CD4-positive, alpha-beta T cell treated with Interferon alpha-2 for 1 hour (primary cell): ENCODE measurements at places on chromosomes 7 and 10.

- no peak for DNase-seq
Observed at GRCh38 chr7:139153832-139154231, 44.3 kb upstream of the ZC3HAV1 start.

DNA sequence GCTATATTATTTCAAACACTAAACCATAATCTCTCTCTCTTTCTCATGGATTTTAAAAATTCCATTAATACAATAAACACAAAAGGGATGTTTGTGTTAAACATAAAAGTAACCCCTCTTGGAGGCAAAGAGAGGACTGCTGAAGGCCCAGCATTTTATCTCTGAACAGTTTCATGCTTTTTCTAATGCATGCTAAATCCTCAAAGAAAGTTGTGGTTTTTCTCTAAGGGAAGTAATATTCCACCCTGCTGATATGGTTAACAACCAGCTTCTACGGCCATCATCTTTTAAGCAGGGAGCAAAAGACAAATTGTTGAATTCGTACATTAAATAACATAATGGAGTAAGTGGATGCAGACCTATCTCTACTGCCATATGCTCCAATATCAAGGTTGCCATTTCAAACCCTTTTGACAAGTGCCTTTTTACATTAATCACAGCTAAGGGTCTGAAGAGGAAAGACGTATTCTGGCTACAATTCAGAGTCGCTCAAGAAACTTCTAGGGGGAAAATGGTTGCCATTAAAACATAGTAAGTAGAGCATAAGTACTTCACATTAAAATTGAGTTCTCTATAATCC, 103.1 kb downstream of the SLC25A13 start:
- no peak for DNase-seq

GRCh38 chr7:21160401-21160800, 267.5 kb upstream of the SP4 start:
- no peak for DNase-seq

GRCh38 chr7:71267734-71268469, 136.0 kb downstream of the GALNT17 start:
- DNase-seq = no peak

- no peak for DNase-seq
Observed at GRCh38 chr10:85635650-85636049, 730.9 kb downstream of the GRID1 start.

DNA sequence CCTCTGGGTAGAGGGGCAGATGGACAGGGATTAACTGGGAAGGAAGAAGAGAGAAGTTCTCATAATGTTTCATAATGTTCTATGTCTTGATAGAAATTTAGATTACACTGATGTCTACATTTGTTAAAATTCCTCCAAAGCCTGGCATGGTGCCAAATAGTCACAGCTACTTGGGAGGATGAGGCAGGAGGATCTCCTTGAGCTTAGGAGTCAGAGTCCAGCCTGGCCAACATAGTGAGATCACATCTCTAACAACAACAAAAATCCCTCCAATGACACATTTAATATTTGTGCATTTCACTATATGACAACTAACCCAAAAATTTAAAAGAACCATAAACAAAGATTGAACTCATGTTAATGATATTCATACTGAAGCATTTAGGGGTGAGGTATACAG, 33.0 kb upstream of the PPP1R3C start:
- no peak for DNase-seq

DNA sequence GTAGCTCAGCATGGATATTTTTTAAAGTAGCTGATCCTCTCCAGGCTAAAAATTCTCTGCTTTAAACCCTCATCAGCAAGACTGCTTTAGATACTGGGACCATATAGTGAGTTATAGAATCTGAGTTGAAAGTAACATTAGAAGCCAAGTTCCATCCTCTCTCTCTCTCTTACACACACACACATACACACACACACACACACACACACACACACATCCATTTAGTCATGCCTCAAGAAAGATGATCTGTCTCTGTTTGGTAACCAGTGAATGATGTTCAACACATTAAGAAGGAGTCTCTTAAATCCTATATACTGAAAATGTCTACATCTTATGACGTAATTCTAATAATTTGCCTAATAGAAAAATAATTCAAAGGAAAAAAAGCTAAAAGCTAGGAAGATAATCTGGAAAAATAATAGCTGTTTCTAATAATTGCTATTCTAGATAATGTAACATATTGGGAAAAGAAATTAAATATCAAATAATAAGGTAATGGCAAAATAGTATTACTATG, 16.9 kb upstream of the ATP6V0A4 start:
- DNase-seq = no peak

GRCh38 chr10:131452926-131453720, 141.6 kb upstream of the TCERG1L start:
- no peak for DNase-seq

- no peak for DNase-seq
Observed at GRCh38 chr7:104861729-104862390, 152.1 kb upstream of the KMT2E start.

GRCh38 chr7:79471283-79471682, 17.8 kb upstream of the MAGI2 start:
- no peak for DNase-seq

GRCh38 chr7:41956705-41957104, 253.8 kb upstream of the INHBA start:
- no peak for DNase-seq

DNA sequence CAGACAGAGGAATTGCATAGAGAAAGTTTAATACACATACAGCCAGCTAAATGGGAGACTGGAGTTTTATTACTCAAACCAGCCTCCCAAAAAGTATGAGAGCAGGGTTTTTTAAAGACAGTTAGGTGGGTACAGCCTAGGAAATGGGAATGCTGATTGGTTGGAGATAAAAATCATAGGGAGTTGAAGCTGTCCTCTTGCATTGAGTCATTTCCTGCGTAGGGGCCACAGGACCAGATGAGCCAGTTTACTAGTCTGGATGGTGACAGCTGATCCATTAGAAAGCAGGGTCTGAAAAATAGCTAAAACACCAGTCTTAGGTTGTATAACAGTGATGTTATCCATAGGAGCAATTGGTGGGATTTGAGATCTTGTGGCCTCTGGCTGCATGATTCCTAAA, 76.1 kb upstream of the POM121L12 start:
- DNase-seq = no peak

- DNase-seq = no peak
Observed at GRCh38 chr7:1716263-1717094, 46.4 kb downstream of the ELFN1 start.

DNA sequence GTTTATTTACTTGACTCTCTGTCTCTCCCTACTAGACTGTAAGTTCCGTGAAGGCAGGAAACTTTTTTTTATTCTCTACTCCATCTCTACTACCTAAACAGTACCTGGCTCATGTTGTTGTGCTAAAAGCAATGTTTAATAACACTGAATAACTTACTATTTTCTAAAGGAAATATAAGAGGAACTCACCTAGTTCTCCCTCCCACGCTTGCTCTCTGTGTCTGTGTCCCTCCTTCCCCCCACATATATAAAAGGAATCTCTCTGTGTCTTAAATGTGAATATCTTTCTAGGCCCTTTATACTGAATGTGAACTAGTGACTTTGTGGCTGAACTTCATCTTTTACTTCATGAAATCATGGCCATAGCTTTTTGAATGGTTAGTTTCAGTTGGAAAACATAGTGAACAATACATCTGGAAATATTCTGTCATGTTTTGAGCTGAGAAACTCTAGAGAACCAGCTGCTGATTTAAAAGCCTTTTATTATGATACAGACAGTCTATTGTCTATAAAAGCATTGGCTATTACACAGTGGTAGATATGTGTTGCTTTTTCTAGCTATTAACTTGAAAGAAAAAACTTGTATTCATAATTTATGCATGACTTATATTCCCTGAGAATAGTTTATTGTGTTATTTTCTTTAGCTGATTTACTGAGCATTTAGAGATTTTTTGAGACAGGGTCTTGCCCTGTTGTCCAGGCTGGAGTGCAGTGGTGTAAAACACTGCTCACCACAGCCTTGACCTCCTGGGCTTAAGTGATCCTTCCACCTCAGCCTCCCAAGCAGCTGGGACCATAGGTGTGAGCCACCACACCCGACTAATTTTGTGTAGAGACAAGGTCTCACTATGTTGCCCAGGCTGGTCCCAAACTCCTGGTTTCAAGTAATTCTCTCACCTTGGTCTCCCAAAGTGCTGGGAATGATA, 42.5 kb downstream of the VCL start:
- no peak for DNase-seq

DNA sequence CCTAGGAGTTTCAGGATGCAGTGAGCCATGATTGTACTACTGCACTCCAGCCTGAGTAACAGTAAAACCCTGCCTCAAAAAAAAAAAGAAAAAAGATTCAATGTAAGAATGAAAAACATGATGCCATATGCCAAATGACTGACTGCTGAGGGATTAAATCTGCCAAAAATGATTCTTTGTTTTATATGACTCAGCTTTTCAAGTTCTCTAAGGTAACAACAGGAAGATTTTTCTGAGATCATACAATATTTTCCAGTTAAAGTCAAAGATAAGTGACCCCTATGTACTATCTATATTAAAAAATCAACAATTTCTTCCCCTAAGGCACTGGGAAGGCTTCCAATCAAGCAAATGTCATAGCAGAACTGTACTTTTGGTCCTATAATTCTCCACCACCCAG, 271.2 kb upstream of the IMMP2L start:
- DNase-seq = no peak

DNA sequence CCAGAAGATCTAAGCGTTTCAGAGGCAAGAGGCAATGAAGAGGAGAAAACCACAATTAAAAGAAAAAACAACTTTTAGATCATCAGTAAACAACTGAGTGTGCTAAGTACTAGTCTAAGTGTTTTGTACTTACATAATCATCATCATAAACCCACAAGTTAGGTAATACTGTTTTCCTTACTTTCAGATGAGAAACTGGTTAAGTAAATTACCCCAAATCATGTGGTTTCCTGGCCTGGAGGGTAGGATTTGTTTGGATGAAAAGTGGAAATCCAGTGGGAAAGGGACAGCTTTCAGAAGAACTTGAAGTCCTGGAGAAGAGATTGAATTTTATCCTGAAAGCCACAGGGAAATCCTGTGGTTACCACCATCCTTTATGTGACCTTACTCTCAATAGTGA, 463.3 kb downstream of the LRMDA start:
- no peak for DNase-seq

DNA sequence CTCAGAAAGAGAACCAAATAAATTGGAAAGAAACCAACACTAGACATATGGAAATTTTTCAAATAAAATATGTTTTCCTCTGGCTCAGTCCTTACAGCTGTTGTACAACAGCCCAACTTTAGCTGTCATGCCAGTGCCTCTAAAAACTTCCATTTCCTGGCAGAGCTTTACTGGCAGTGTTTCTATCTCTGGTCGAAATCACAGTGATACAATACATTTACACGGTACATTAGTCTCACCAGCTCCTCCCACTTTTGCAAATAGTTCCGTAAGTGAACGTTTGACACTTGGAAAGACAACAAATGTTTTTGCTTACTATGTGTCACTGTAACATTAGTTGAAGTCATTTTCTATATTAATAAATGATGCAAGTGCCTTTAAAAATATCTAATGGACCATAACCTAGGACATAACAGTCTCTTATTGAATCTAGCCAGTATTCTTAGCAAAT, 29.8 kb downstream of the BCAP29 start:
- DNase-seq = no peak

- no peak for DNase-seq
Observed at GRCh38 chr7:116426428-116427156, 72.9 kb upstream of the CAV2 start.

DNA sequence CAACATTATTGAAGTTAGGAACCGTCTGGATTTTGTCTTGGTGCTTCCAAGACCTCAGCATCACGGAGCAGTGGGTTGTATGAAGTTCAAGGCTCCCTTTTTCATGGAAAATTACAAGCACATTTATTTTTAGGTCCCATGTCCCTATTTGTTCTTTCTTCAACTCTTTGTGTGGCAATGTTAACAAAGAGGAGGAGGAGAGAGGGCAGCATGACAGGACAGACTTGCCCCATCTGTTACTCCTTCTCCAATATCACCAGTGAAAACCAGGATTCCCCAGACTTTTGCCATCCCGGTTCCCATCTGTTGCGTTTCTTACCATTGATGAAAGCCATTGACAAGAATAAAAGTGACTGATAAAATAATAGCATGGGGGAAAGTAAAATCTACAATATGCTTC, 28.6 kb downstream of the EEPD1 start:
- DNase-seq = no peak

- no peak for DNase-seq
Observed at GRCh38 chr7:4302203-4302905, 379.7 kb upstream of the FOXK1 start.

- DNase-seq = peak; percentile 32
Observed at GRCh38 chr10:37860494-37861190, 3.2 kb upstream of the ZNF248 start.

DNA sequence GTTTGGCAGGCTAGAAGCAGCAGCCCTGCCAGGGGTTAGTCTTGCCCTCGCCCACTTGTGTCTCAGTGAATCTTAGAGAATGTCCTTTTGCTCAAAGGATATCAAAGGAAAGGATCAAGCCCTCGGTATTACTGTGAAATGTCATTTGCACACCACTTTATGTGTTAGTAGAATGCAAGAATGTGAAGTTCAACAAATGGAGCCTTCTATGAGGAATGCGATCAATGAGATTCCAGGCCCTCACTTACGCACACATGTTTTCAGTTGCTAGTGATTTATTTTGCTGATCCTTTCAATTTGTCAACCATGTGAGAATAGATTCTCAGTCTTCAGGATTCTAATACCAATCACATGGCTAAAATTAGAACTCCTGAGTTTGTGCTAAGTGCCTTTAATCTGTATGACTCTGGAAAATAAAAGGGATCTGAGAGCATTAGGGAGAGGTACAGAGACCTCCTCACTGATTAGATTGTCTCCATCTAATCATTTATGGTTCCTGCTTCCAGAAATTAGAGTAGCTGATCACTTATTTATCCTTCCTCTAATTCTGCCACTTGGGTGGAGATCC, 123.0 kb upstream of the SP4 start:
- no peak for DNase-seq

GRCh38 chr7:63521-64021, 128.8 kb upstream of the FAM20C start:
- DNase-seq = no peak

DNA sequence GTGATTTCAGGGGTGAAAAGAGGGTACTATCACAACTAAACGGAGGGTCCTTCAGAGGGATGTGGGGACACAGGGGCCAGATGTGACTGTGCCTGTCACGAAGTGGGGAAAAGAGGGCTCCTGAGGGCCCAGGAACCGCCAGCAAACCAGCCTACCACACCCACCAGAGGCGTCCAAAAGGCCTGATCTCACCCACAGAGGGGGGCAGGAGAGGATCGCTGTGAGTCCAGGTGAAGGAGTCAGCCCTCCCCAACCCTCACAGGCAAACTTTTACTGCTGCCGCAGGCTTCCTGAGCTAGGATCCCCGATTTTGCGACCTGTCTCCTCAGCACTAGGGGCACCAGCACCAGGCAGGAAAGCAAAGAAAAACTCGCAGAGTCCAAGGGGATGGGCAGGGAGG, 64.7 kb downstream of the HIPK2 start:
- no peak for DNase-seq

DNA sequence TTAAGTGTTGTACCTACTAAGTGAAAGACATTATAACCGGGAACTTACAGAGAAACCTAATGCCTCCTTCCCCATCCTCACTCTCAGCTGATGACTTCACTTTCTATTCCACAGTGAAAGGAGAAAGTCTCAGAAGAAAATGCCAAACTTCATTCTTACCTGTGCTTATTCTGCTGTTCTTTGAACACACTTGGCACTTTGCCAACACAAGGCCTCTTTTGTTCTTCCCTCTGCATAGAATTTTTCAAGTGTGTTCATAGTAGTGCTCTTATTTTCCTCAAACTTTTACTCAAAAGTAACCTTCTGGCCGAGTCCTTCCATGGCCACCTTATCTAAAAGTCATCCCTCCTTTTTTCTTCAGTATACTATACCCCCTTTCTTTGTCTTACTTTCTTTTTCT, 59.4 kb upstream of the ETV1 start:
- no peak for DNase-seq
